Stimulated activated CD4-positive, alpha-beta T cell treated with anti-CD3 and anti-CD28 coated beads, Interleukin-12 subunit alpha, Interleukin-12 subunit beta, amount 100 ng/mL, for 24 hours (primary cell): ENCODE measurements at places on chromosomes 5 and 9.

- no peak for DNase-seq
These were observed 220.8 kb upstream of the RFX3 start for GRCh38 chr9:3746296-3747275.

- DNase-seq: no peak
These were observed 16.1 kb downstream of the AHRR start for GRCh38 chr5:337563-338130.

GRCh38 chr5:179142434-179143198 lies 82.4 kb downstream of the ZNF354C start:
- no peak for DNase-seq

GRCh38 chr9:119689879-119690278 lies 320.6 kb upstream of the BRINP1 start:
- no peak for DNase-seq

- no peak for DNase-seq
These were observed 71.9 kb downstream of the FBXW11 start for GRCh38 chr5:171934586-171934985.

DNA sequence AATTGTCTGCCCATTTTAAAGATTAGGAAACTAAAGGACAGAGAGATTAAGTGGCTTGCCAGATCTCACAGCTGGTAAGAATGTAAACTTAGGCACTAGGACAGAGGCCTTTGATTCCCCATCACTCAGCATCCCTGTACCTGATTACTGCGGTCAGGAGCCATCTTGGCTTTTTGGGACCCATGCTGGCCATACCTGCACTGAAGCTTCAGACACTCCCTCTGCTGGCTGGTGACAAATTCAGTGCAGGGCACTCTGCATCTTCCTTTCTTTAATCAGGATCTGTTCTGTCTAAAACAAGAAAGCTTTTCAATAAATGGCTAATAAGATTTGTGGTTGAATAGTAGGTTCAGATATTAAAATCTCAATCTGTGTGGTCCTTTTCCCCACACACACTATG lies 215.5 kb upstream of the RORB start:
- no peak for DNase-seq

DNA sequence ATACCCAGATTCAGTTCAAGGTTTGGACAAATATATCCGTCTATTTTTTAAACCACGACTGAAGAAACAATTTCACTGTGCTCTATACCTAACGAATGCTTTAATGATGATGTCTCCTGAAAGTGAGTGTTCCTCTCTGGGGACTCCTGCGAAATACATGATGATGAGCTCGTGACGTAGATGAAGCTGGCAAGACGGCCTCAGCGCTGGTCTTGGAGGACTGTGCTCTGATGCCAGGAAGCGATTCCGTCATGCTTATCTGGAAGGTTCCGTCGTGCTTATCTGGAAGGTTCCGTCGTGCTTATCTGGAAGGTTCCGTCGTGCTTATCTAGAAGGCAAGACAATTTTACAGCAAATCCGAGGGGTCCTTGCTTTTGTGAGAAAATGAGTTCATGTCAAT lies 250.8 kb upstream of the IRX2 start:
- DNase-seq: no peak

DNA sequence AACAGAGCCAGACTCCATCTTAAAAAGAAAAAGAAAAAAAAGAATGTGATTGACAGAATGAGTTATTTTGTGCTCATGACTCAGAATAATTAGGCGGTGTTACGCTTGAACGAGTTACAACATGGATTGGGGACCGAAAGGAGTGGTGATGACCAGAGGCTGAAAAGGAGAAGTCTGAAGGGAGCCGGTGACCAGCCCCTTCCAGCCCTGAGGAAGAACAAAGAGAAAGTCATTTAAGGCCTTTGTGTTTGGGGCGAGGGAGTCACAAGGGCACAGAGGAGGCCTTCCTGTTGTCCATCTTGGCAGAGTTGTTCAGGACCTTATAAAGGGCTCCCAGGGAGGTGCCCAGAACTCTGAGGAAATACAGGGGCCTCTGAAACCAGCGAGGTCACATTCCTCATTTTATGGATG lies 131.6 kb downstream of the GOLPH3 start:
- DNase-seq: no peak

DNA sequence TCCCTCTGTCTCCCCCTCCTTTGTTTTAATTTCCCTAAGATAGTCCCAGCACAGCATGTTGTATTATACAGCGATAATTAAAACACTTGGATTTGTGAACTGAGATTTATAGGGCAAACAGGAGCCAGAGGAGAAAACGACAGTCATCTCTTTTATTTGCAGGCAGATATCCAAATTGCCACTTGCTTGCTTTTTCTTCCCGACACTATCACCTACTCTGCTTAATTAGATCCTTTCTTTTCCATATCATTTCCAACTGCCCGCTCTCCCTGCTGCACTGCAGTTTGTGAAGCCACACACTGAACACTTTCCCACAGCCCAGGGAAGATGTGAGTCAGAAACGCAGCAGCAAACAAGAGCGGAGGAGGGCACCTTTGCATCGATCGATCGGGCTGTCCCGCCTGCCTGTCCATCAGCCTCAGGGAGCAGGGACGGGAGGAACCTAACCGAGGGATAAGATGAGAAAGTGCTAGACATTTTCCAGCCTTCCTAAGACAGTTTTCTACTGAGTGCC lies 35.8 kb upstream of the SPRY4 start:
- DNase-seq: no peak

DNA sequence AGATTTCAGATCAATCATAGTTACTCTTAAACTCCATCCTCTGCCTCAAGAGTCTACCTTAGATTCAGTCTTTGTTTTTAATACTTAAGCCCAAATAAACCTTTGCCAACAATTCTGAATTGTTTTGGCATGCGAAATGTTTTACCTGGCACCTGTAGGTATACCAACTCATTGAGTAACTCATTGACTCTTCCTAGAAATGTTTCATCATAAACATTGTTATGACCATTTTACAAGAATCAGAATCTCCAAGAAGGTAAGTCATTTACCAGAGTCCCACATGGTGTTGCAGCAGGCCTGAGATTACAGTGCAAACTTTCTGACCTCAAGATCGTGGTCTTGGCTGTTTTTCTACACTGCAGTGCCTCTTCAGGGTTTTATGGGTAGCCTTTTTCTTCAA lies 750.4 kb downstream of the BRINP1 start:
- DNase-seq: no peak

DNA sequence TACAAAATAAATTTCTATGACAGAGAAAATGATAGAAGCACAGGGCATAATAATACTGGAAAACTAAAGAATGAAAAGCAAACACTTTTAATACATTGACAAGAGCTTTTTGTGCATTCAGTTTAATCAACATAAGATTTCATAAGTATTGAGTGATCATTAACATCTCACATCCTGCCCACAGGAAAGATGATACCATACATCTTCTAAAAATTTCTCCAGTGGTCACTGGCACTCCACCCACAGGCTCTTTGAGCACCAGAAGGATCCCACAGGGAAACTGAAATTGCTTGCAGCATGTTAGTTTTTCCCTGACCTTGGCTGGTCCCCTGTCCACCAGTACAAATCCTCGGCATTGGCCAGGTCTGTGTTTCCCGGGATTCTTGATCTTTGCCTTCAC lies 186.0 kb downstream of the CEMIP2 start:
- no peak for DNase-seq

GRCh38 chr5:116343961-116344360 lies 230.7 kb downstream of the SEMA6A start:
- no peak for DNase-seq

DNA sequence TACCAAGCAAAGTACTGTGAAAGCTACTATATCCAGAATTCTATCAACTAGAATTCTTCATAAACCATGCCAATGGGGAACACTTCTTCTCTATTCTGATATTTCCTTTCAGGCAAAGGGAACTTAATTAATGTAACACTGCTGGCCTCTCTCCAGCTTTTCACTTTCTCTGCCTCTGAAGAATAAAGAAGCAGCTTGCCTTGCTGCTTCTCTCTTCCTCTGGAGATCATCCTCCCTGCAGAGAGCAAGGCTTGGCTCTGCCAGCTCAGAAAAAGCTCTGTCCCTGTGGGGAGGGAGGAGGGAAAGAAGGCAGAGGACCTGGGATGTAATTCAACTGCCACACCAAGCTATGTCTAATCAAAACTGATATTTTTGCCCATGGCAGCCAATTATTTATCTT lies 6.5 kb downstream of the CTNND2 start:
- DNase-seq: no peak

DNA sequence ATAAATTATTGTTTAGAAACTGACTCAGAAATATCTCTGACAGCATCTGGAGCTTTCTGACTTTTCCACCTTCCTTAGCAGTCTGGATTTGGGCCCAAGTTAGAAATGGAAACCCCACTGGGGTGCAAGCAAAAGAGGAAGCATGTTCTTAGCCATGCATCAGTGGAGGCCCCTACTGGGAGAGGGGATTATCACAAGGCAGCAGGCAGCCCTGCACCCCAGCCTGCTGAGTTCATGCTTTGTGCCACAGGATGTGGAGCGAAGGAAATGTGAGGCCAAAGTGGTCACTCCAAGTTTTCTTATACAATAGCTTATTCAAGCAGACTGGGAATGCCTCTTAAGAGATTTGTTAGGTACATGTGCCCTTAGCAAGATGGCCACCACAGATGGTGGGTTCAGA lies 146.5 kb upstream of the TLX3 start:
- DNase-seq: no peak

GRCh38 chr9:94639061-94639998 lies at the start of gene FBP1:
TSS of gene FBP1 (minus strand) at chr9:94639518. CDS start at chr9:94639310, 208 bp downstream.
- DNase-seq: peak; percentile 22

DNA sequence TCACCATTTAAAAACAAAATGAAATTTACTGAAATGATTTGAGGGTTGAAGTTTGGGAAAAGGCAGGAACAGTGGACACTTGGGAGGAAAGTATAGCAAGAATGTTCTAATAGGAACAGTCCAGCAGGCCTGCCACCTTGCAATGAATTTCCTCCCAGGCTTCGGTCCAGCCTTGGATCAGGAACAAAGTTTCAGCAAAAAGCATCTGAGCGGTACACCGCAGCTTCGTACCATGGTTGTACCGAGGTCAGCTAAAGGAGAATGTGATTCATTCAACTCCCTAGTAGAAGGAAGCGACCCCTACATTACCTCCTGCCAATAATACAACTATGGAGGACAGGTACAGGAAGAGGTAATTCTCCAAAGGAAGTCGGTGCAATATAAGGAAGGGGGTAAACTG lies 111.4 kb downstream of the ENC1 start:
- no peak for DNase-seq

DNA sequence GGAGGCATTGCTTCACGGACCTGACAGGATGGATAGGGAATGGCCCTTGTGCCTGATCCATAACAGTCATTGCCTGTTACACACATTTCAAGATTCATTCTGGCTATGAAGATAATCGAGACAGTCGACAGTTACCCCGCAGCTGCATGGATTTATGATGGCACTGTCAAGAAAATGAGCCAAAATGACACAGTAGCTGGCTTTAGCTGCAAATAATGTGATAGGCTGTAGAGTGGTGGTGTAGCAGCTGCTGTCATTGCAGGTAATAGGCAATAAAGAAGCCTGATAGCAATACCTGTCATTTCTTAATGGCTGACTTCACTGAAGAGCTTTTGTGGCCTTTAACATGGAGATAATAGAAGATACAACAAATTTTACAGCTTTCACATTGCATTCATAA lies 1085.2 kb upstream of the ARRDC3 start:
- no peak for DNase-seq

DNA sequence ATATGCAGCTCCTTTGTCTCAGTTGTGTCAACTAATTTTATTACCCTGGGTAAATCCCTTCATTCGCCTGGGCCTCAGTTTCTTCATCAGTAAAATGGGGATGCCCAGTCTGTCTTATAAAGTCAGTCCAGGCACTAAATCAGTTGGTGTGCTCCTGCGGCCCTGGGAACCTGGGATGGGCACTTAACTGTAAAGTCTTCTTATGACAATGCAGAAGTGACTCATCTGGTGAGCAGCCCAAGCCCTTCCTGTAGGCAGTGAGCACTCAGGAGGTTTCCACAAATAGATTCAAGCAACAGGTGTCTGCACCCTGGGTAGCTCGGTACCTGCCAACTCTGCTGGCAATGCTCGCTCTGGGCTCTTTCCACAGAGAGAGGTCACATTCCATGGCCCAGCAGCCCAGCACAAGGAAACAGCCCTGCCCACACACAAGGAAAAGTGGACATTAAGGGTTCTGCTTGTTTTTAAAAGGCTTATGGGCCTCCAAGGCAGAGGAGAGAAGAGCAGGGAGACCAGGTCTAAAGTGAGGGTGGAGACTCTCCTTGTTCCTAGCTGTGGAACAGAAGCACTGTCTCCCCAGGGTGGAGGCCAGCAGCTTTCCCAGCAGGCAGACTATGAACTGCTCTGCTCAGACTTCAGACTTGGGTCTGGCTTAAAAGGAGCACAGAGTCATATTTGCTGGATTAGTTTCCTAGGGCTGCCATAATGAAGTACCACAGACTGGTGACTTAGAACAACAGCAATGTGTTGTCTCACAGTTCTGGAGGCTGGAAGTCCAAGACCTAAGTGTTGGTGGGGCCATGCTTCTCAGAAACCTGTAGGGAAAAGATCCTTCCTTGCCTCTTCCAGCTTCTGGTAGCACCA lies 89.7 kb upstream of the ADRA1B start:
- DNase-seq: no peak

GRCh38 chr5:96017951-96018350 lies 56.3 kb upstream of the ELL2 start:
- DNase-seq: no peak

- DNase-seq: no peak
These were observed 272.4 kb downstream of the SLF1 start for GRCh38 chr5:94890907-94891306.

- DNase-seq: no peak
These were observed 143.5 kb downstream of the NFIB start for GRCh38 chr9:14170392-14170931.

DNA sequence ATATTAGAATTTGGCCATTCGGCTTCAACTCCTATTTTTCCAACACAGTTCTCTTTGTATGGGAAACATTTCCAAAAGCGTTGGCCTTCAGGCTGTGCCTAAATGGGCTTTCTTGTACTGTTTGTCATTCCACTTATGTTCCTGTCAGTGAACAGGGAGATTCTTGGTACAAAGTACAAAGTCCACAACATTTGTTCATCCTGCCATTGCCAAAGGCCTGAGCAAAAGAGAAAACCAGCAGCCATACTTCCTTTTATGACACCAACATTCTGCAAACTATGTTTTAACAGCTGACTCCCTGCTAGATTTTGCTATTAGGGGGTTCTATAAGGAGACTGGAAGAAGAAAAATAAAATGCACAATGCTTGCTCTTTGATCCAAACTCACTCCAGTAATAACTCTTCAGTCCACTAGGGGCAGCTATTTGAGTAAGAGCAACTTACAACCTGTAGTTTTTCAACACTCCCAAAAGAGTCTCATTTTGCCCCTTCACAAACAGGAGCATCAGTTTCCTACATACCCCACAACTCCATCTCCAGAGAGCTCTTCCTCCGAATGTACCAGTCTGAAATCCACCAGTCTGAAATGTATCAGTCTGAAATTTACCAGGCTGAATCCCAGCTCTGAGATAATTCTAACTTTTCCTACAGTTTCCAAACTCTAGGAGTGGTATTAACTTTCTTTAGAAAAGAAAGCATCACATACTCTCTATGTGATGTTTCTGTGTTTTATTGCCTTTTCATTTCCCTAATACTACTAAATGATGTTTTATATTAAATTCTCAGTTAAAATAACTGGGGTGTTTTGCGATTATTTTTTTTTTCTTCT lies 693.8 kb downstream of the DNAH5 start:
- DNase-seq: no peak

GRCh38 chr5:134784241-134784920 lies 25.8 kb downstream of the DDX46 start:
- DNase-seq: no peak

GRCh38 chr5:37900692-37901091 lies 60.9 kb upstream of the GDNF start:
- no peak for DNase-seq
